Hematopoietic multipotent progenitor cell treated with erythropoietin and hydrocortisone succinate and interleukin-3 and kit ligand, for 15 days (in vitro differentiated cells): ENCODE measurements at places on chromosomes 1 and 21.

DNA sequence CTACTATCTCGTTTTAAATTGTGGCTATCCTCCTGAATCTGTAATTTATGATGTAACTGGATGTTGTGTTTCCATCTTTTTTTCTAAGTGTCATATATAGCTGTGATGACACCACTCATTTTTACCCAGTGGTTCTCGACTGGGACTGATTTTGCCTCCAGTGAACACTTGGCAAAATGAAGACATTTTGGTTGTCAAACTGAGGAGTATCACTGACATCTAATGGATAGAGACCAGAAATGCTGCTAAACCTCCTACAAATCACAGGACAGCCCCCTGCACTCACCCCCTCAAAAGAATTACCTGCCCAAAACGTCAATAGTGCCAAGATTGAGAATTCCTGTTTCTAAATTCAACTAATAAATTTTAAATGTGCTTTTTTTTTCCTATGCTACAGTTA, 1.9 kb downstream of the TRMT13 start:
- DNase-seq = no peak

DNA sequence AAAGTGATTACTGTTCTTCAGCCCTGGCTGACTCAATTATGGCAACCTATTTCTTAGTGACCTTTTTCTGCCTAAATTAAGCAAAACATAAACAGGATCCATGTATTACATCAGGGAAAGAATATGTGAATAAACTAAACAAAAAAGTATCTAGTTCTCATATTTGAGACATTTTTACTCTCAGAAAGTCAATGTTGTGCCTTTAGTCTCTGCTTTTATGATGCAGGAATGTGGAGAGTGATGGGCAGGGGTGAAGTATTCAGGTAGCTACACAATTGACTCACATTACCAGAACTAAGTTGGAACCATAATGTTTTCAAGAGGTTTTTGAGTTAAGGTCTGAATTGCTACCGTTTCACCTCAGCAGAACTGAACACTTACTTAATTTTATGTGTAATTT, 462.7 kb upstream of the CXADR start:
- DNase-seq = no peak

DNA sequence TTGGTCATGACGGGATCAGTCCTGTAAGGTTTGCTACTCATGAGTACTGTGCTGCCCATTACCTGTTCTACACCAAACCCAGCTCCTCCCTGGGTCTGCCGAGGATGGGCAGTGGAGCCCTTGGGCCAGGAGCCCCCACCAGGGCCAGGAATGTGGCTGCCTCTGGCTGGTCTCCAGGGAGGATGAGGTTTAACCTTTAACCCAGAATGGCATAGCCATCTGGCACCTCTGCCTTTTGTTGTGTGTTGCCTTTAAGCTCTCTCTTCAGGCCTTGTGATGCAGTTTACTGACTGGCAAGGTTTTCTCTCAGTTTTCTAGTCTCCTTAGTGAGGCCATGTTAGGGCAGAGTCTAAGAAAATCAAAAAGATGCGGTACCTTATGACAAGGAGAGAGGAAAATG, 38.6 kb downstream of the SIPA1L2 start:
- no peak for DNase-seq

DNA sequence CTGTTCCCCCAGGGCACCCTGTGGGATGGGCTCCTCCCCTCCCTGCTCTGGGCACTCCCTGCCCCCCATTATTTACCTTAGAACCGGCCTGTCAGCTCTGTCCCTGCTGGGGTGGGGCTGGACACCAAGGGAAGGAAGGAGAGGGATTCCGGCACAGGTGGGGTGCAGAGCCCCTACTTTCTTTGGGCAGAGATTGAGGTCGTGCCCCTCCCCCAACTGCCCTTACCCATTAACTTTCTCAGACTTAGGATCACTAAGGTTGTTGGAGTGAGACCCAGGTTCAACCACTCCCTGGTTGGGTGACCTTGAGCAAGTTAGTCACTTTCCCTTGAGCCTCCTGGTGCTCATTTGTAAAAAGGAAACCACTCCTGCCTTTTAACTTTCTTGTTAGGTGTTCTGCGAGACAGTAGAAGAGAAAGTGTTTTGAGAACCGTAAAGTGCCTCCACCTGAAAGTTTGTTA, 57.0 kb upstream of the SYNC start:
- no peak for DNase-seq

DNA sequence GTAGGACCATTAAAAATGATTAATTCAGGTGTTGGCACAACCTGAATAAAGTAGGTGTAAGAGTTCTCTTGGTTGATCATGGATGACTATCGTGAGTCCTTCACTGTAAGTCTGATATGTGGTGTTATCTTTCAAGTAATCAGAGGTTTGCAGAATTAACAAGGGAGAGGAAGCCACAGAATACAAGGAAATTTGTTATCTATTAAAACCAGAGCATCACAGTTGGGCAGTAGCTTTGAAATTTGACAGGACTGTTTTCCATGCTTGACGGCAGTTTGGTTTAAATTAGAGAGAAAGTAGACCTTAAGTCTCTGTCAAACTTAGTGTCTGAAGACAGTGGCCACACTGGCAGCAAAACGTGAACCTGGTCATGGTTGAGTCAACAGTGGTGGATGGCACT, 139.5 kb upstream of the KCNK2 start:
- no peak for DNase-seq

DNA sequence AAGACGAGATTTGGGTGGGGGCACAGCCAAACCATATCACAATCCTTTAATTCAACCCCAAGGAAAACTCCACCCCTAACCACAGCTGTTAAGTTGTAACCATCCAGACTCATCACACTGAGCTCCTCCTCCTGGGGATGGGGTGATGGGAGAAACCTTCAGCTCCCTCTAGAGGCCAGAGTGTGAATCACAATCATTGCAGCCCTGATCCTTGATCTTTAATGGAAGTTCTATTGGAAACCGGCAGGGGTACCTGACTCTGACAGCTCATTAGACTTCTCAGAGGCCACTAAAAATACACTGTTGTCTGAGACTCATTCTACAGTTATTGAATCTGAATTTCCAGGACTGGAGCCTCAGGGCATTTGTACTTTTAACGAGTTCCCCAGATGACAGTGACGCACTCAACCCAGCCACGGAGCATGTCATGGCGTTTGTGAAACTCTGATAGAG, 127.2 kb downstream of the IGSF21 start:
- DNase-seq = peak; percentile 43

GRCh38 chr21:26962621-26963181, 4.2 kb downstream of the ADAMTS5 start:
- DNase-seq = no peak

- no peak for DNase-seq
Observed at GRCh38 chr1:231392389-231393131, 29.5 kb downstream of the EGLN1 start.

GRCh38 chr1:204544321-204544720, 28.1 kb downstream of the MDM4 start:
- no peak for DNase-seq

DNA sequence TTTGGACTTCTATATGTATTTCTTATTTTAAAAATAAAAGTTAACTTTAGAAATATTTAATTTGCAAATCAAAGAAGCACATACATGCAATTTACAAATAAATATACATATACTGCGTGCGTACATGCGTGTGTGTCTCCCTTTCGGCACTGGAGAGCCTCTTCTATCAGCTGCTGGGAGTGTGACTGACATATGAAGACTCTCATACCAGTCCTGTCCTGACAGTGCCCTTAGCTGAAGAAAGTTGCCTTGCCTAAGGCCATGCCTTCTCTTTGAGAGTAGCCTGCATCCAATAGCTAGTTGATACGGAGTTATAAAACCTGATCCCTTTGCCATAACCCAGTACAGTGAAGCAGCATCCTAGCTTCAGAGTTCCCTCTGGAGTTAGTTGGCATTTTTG, 282.4 kb upstream of the NEGR1 start:
- no peak for DNase-seq

GRCh38 chr1:226034482-226034881, 28.0 kb upstream of the H3-3A start:
- peak; percentile 47 for DNase-seq

DNA sequence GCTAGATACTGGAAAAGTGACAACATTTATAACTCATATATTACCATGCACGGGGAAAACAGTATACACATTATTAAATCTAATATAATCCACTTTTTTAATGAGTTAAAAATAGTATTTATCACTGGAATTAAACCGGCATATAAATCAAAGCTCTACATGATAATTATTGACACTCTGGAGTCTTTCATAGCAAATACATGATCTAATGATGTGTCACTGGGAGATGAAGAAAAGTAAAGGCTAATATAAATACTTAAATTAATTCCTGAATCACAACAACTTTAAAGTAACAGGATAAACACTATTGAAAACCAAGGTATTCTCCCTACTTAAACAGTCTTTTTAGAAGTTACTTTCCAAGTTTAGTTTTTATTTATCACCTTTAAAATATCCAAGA, 52.4 kb upstream of the ASPM start:
- no peak for DNase-seq

DNA sequence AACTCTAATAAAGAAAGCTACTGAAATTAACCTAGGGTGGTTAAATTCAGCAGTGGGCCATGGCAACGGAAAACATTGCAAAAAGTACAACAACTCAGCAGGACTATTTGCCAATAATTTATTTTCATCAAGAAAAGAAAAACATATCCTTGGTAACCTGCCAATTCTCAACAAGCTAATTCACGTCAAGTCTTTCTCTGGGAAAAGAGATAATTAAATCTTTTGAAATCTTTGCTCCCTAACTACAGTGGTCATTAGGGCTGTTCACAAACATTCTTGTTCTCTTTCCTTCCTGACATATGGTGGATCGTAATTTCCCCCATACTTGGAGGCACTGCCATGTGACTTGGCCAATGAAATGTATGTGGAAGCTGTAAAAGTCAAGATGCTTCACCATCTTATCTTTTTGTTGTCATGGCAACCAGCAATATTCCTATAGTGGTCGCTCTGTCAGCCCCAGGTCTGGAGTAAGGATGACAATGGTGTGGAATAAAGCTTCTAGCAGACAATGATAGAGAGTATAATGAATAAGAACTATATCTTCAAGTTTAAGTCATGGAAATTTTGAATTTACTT, 29.6 kb upstream of the ZNF326 start:
- no peak for DNase-seq

DNA sequence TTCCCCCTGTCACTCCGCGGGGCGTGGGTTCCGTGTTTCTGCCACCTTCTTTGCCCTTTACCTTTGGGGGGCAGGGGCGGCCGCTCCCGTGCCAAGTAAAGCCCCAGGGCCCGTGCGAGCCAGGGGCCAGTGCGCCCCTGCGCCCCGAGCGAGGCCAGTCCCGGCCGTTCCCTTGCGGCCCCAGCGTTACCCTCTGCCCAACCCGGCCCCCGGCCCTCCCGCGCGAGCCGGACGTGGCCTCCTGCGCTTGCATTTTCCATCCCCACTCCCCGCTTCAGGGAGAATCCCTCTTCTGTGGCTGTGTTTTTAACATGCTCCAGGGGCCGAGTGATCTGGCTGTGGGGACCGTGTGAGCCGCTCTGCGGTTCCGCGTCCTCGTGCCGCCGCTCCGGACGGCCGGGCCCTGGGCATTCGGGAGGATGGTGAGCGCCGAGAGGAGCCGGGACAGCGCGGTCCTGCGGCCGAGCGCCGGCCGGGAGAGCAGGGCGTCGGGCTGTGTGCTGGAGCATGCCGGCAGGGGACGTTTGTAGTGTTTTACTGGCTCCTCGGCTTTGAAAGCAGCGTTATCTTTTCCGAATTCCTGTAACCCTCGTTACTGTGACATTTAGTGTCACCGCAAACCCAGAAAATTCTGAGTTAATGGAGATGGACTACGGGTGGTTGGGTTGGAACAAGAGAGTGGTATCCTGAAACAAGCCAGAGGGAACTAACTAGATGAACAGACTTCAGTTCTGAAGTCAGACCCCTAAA, 1.0 kb downstream of the GALNT2 start:
- peak; percentile 58 for DNase-seq

- no peak for DNase-seq
Observed at GRCh38 chr1:39894884-39895495, 6.7 kb downstream of the MYCL start.

GRCh38 chr1:209539576-209539975, 43.9 kb upstream of the CAMK1G start:
- DNase-seq = no peak

- no peak for DNase-seq
Observed at GRCh38 chr1:203359010-203359571, 8.2 kb upstream of the FMOD start.

DNA sequence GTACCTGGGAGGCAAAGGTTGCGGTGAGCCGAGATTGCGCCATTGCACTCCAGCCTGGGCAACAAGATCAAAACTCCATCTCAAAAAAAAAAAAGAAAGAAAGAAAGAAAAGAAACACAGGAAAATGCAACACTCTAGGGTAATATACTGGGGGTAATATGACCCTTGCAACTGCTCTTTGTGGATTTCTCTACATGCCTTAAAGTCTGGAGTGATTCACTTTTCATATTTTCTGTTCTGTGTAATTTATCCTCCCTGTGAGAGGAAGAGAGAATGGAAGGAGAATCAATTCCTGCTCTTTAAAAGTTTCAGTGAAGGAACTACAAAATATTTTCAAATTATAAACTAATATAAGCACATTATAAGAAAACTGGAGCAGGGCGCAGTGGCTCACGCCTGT, 22.7 kb downstream of the RIT1 start:
- DNase-seq = no peak

- no peak for DNase-seq
Observed at GRCh38 chr1:54742282-54742681, 22.0 kb downstream of the PARS2 start.

DNA sequence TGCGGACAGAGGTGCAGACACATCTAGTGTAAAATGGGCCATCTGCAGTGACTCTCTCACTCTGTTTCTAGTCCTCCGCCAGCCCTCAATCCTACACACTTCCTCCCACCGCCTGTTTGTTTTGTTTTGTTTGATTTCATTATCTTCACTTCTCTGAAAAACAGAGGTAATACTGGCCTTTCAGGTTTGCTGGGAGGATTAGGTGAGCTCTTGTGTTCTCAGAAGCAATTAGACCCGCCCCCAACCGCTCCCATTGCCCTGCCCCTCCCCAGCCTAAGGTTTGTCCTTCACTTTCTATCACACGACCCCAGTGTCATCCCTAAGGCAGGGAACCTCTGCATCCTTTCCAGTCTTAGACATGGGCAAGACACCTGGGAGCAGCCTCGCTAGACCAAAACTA, 43.2 kb upstream of the TACSTD2 start:
- DNase-seq = no peak

GRCh38 chr1:154799188-154799587, 70.9 kb downstream of the KCNN3 start:
- DNase-seq = no peak

GRCh38 chr1:209855006-209855405, 27.2 kb downstream of the UTP25 start:
- no peak for DNase-seq

GRCh38 chr1:162736633-162737067, 53.9 kb upstream of the HSD17B7 start:
- no peak for DNase-seq

- DNase-seq = no peak
Observed at GRCh38 chr1:97427371-97427770, 493.5 kb downstream of the DPYD start.

GRCh38 chr1:247936415-247936814, 11.7 kb downstream of the OR2AJ1 start:
- DNase-seq = no peak
